Right renal pelvis (tissue), 4 donors: ENCODE measurements at places on chromosomes 2 and 18.

GRCh38 chr2:84386336-84387040, 72.6 kb downstream of the SUCLG1 start:
- no peak for DNase-seq

- DNase-seq, result no peak
Measured at GRCh38 chr18:58252166-58252565, 208.1 kb downstream of the NEDD4L start.

DNA sequence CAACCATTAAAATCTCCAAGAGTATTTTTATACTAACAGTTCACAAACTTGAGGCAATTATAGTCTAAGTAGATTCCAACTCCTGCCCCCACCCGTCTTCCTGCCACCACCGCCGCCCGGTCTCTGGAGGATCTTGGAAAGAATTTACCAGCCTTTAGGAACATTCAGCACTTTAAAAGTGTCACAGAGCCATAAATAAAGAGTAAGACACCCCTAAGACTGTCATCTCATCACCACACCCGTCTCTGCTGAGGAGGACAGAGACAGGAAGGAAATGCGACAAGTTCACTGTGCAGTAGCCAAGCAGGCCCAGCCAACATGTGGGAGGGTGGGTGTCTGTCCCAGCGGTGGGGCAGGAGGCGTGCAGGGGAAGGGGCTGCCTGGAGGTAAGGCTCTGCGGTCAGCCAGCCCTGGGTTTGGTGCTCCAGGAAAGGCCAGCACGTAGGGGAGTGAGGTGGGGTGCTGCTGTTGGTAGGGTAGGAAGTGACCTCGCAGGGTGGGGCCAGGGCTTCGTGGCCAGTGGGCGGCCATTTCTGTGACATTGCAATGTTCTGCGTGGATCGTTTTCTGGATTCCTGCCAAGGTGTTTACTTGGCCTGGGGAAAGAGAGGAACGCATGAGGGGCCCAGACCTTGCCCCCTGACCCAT, 111.6 kb downstream of the FAM210A start:
- no peak for DNase-seq

DNA sequence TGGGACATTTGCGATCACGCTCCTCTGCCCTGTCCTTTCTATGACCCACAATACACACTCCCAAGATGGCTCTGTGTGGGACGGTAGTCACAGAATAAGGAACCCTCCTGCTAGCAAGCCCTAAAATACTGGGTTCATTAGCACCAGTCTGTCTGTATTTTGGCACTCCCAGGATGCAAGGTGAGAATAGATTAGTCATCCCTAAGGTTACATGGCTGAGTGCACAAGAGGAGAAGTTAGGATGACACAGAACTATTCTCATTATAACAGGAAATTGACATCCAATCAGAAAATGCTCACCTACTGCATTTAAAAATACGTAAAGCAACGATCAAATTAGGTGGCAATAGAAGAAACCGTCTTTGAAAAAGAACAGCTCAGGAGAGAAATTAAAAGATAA, 590.2 kb downstream of the EPHA4 start:
- DNase-seq, result no peak

- DNase-seq, result no peak
Measured at GRCh38 chr18:78725426-78725825, 254.2 kb upstream of the SALL3 start.

DNA sequence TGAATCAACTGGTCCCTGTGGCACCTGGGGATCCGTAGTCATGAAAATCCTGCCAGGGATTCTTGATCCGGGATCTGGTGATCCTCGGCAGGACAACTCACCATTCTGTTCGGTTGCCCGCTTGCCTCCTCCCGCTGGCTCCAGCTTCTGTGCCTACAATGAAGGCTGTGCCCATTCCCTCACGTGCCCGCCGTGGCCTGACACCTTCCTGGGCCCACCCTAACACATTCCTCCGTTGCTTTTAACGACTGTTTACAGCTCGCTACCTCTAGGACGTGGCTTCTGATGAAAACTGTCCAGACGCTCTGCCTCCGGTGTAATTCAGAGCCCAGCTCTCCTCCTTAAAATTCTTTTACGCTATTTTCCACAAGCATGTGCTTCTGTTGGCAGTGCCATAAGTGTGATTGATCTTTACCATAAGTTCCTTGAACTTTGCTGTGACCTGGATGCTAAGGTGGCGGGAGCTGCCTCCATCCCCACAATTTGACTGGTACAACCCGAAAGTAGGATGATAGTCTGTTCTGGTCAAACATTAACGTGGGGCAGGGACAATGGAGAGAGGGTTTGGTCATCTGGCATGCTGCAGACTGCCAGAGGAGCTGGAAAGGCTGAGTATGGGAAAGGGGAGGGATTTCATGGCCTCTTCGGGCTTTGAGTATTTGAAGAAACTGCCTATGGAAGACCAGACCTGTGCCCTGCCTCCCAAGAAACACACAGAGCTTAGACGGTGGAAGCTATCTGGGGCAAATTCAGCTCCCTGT, 206.8 kb upstream of the TNP1 start:
- DNase-seq, result no peak

- DNase-seq, result no peak
Measured at GRCh38 chr2:159381574-159381973, 95.1 kb upstream of the WDSUB1 start.

- DNase-seq, result no peak
Measured at GRCh38 chr2:824954-825353, 125.7 kb upstream of the SNTG2 start.

DNA sequence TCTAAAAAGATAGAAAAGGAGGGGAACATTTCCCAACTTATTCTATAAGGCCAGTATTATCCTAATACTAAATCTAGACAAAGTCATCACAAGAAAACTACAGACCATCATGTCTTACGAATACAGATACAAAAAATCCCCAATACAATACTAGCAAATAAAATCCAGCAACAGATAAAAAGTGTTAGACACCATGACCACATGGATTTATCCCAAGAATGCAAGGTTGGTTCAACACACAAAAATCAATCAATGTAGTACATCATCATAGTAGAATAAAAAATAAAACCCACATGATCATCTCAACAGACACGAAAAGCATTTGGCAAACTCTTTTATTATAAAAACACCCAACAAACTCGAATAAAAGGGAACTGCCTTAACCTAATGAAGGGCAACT, 18.5 kb downstream of the SLC66A2 start:
- no peak for DNase-seq

DNA sequence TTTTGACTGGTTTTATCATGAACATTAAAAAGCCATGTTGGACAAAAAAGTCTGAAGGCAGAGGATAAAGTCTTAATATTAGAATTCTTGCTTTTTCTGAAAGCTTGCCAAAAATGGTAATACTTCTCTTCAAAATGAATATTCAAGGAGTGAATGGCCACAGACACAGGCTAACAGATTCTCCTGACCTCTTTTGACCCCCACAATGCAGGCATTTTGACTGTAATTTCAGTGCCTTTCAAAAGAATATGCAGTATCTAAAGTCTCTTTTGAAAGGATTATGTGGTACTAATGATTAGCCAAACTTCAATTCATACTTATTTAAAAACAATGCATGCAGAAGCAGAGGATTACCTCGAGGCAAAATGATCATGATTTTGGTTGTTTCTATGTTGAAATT, 557.8 kb upstream of the GCFC2 start:
- DNase-seq, result no peak

GRCh38 chr18:76658627-76659026, 163.6 kb upstream of the ZNF516 start:
- no peak for DNase-seq

DNA sequence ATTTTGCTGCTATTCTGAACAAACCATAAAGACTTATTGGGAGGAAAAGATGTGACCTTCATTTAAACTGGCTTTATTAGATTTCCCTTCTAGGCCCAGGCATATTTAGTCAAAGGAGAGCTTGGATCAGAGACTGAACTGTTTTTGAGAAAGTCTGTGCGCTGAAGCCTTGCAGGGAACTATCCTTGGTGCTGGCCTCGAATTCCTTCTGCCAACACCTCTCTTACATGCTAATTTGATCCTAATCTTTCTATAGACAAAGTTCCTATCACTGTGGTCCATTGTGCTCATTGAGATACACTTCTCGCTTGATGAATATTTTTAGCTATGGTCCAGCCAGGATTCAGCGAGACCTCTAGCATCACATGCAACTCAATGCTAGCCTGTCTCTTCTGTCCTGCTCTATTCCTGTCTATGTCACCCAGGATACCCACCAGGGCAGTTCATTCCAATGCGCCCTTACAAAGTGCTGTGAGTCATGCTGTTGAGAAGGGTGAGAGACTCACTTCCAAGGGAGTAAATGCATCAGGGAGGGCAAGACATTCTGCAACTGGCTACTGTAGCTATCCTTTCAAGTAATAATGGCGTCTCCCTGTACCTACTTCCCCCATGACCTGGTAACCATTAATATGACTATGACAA, 356.7 kb upstream of the LYPD1 start:
- peak; percentile 1 for DNase-seq

- no peak for DNase-seq
Measured at GRCh38 chr2:159156834-159157233, 129.7 kb downstream of the WDSUB1 start.

DNA sequence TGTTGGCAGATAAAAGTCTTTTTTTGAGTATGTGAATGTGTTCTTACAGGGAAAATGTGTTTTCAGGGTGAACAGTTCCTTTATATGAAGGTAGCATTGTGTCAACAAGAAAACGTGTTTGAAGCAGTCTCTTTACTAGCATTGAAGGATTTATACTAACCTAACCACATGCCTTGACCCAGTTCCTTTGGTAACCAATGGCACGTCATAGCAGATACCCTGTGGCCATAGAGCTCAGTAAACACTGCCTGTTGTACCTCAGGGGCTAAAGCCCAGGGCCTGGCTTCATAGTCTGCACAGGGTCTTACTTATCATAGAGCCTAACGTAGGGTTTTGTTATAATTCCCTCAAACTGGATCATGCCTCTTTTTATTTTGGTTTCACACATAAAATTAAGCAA, 32.1 kb upstream of the NFU1 start:
- no peak for DNase-seq

DNA sequence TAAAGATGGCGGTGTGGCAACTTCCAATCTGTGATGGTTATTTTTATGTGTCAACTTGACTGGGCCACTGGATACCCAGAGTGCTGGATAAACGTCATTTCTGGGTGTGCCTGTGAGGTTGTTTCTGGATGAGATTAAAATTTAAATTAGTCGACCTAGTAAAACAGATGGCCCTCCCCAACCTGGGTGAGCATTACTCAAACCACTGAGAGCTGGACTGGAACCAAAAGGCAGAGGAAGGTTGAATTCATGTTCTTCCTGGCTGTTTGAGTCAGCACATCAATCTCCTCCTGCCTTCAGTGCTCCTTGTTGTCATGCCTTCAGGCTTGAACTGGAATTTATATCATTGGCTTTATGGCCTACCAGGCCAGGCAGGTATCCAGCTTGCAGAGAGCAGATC, 190.8 kb upstream of the RGPD4 start:
- no peak for DNase-seq

DNA sequence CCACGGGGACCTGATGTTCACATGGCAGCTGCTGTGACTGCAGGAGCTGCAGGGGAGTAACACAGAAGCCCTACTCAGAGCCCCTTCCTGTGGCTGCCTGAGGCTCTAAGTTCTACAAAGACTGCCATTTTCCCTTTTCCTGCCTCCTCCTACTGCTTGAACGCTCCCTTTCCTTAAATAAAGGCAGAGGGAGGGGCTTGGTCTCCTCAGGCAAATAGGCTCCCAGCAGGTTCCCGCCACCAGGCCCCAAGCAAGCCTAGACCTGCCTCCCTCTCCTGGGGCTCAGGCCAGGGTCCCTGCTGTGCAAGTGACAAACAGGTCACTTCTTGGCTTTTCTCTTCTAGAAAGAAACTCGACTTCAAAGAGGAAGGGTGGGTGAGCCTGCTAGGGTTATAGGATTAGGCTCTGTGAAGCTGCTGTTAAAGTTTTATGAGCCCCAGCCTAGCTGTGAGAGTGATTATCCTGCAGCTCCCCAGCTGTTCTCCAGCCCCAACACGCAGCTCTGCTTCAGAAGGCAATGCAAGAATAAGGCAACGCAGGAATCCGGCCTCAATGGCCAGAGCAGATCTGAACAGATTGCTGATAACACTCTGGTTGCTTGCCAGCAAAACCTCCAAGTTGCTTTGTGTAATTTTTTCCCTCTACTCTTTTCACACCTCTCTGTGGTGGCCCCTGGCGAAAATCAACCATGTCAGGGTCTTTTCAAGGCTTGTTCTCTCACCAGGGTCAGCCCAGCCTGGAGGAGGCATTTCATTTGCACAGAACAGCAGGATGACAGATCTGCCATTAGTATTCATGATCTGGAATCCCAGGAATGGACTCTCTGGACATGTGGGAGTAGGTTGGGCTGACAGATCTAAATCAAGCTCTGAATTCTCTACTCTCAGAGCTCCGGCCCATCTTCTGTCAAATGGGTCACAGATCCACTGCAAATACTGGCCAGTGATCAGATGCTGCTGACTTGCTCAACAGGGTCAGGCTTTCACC, 71.3 kb downstream of the MRO start:
- no peak for DNase-seq

- no peak for DNase-seq
Measured at GRCh38 chr2:205703471-205704126, 21.3 kb downstream of the NRP2 start.
